ENCODE measurements at places on chromosomes 3 and 15.

DNA sequence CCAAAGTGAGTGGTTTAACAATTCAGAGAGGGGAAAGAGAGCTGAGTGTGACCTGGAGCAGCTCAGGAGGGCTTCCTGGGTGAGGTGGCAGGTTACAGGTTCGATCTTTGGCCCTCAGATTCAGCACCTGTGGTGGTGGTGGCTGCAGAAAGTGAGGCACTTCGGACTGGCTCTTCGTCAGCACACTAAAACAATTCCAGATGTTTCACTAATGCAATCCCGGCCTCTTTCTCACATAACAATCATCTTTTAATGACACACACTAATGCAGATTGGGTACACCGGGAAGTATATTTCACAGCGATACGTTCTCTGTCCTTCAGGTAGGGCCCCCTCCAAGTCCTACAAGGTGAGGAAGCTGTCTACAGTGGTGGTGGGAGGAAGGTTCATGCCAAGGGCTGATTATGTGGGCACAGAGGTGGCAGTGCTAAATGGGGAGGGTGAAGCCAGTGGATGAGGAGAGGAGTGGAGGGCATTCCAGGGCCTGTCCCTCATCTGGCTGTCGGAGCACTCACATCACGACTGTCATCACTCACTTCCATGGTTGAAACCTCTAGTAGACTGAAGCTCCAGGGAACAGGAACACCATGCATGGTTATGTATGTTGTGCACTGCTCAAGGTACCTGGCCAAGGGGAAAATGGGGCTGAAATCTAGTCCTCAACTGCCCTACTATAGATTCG is 171.1 kb downstream of the RAB11A start:
- no peak for DNase-seq

DNA sequence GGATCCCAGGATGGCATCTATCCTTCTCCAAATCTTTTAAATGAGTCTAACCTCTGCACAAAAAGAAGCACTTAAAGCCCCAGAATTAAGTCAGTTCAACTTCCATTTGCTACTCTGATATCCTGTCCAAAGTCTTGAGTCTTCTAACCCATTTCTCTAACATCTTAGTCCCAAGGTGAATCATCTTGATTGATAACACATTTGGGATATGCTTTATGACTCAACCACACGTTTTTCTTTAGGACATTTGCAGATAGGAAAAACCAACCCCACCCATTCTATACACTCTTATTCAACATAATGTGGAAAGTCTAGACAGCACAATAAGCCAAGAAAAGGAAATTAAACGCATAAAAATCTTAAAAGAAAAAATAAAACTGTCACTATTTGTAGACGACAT is 18.8 kb upstream of the TEX9 start:
- DNase-seq = no peak

DNA sequence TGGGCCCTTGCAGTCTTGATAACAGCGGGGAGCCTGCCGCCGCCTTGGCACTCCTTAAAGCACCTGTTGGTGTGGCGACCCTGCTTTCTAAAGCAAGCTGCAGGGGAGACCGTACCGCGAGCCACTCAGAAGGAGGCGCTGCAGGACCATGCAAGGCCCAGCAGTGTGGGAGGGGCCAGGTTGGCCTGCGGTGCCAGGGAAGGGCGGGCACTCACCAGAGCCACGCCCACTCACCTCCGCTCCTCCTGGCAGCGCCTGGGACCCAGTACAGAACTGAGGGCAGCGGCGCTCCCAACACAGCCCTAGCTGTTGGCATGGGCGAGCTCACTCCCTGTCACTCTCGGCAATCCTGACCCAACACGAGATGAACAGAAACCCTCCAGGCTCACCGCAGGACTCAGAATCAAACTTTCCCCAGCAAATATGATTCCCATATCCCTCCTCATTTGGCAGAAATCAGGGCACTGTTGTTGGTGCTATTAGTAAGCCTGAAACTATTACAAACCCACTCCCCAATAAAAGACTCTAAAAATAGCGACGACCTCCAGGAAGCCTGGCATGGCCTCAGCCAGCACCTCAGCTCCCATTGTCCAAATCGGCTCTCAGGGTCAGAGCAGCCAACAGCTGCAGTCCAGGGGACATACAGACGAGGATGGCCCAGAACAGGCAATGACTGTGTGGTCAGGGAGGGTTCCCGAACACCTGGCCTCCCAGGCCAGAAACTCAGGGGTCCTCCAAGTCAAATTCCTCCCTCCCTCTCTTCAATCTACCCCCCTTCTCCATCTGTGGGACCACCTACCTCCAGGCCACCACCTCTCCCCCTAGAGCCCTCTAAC is 77.2 kb downstream of the TBC1D2B start:
- peak; percentile 5 for DNase-seq

DNA sequence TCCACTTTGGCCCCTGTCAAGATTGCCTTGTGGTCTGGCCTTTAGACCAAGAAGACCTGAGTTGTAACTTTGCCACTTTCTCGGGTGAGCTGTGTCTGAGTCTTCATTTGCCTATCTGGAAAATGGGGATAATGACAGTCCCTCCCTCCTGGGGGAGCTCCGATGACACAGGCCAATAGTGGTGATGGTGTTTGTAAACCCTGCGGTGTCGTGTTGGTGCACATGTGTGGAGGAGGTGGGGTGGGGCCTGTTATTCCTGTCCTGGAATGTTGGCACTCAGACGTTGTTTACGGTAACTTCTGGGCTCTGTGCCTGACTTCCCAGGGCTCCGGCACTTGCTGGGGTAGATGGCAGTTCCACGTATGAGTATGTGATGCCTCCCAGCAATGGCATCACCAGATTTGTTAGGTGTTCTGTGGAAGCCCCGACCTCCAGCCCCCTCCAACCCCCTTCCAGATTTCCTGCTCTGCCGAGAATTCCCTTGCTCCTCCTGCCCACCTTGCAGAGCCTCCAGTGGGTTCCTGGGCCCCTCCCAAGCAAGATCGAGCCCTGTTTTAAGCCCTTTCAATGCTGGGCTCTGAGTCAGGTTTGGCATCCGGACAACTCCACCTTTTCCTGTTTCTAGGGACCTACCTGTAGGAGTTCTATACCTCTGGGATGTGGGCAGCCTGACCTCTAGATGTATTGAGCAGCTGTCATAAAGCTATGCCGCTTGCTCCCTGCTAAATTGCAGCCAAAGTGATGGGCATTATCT is 31.4 kb downstream of the HRH1 start:
- peak; percentile 88 for DNase-seq

DNA sequence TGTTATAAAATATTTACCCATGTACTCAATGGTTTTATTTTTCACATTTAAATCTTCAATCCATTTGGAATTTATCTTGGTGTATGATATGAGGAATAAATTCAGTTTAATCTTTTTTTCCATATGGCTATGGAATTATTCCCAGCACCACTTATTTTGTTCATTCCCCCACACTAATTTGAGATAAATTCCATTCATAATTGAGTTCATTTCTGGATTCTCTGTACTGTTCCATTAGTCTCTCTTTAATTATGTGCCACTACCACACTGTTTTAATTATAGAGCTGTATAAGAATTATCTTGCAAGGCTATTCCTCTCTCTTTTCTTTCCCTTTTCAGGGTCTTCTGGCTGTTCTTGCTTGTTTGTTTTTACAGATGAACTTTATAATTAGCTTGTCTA is 34.6 kb downstream of the PDE8A start:
- DNase-seq = peak; percentile 18

- no peak for DNase-seq
These were observed 38.8 kb upstream of the LINGO1 start for GRCh38 chr15:77671362-77672056.

- no peak for DNase-seq
These were observed 85.3 kb downstream of the VGLL4 start for GRCh38 chr3:11558411-11558903.

DNA sequence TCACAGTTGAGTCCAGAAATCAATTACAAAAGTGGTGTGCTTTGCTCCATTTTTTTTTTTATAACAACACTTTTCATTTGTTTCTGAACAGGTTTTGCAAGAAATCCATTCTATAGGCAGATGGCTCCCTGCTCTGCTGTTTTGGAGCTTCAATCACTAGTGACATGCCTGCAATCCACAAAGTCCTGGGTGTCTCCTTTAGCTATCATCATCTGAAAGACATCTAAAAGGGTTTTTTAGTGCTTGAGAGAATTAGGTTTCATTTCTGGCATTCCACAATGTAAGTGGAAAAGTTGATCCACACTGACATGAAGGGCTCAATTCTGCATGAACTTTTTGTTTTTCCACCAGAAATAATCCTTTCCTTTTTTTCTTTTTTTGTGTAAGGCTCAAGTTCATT is 24.0 kb upstream of the MEIS2 start:
- DNase-seq = no peak

- DNase-seq = no peak
These were observed 231.5 kb upstream of the SETMAR start for GRCh38 chr3:4071481-4072184.

GRCh38 chr3:52544937-52545336 is 8.5 kb downstream of the UQCC5 start:
- DNase-seq = no peak

- no peak for DNase-seq
These were observed 19.8 kb downstream of the CFAP92 start for GRCh38 chr3:128973988-128974564.

DNA sequence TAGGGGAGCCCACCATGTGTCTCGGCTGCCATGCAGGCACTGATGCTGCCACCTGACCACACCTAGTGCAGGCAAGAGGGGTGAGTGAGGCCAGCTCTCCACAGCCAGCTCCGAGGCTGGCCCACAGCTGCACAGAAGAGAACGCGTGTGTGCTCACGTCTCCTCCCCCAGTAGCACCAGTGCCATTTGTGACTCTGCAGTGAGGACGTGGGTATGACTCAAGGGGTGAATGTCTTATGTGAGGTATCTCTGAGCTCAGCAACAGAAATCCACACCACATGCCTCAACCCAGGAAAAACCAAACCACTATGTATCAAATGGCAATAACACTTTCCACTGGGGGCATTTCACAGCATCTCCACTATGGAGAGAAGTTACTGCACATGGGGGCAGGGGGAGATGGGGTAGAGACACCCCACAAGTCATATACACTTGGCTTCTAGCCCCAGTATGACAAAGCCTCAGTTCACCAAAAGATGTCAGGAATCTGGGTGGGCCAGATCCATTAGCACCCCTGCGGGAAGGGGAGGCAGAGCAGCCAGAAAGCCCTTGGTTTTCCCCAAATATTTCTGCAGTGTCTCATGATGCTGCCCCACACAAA is 87.6 kb downstream of the LRIG1 start:
- DNase-seq = peak; percentile 88

GRCh38 chr3:18049096-18049495 is 306.7 kb upstream of the TBC1D5 start:
- no peak for DNase-seq

- DNase-seq = no peak
These were observed 57.4 kb downstream of the ARHGAP31 start for GRCh38 chr3:119351581-119351980.

DNA sequence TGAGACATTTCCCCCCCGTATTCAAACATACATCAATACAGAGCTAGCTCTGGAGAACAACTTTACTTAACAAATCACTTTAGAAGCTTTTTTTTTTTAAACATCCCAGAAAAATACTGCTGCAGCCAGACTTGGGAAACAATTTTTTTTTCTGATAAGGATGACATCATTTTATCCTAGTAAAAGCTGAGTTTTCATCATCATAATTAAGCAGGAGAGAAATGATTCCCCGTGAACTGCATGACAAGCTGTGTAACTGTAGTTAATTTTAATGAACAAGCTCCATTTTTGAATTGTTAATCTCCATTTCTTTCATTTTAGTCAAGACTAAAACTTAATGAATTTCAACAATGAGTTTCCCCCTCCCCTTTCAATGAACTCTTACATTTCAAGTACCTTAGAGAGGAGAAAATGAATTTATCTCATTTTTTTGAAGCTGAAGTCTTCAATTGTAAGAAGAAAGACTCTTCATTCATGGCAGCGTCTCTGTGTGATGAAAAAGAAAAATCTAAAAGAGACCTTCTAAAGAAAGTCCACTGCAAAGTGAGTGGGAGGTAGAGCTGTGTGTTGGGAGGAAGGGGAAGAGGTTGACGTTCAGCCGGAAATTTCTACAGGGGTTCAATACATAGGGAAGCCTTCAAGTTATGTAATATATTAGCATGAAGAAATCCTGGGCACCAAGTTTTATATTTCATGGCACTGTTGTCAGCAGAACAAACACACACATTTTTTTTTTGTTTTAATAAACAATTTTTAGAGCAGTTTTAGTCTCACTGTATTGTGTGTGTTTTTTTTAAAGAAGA is 31.7 kb downstream of the HES1 start:
- no peak for DNase-seq

DNA sequence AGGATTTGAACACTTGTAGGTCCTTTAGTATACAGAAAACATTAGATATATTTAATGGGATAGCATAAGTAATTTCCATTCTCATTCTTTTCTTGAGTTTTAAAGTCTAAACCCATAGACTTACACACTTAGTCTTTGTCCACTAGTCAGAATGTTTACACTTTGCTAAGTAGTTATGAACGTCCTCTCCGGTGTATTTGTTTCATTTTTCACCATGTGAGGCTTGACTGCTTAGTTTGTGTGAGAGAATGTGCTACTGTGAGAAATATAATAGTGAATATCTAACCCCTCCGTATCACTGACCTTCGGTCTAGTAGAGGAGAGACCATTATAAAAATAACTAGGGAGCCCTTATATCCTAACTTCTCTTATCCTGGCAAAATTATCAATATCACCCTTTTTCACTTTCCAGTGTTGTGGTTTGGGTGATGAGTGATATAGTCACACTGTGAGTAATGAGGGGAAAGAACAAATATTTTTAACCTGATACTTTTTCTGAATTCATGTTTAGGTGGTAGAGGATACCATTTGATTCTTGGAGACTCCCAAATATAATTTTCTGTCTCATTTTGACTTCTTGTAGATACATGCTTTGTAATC is 122.4 kb downstream of the UBE2E2 start:
- no peak for DNase-seq

DNA sequence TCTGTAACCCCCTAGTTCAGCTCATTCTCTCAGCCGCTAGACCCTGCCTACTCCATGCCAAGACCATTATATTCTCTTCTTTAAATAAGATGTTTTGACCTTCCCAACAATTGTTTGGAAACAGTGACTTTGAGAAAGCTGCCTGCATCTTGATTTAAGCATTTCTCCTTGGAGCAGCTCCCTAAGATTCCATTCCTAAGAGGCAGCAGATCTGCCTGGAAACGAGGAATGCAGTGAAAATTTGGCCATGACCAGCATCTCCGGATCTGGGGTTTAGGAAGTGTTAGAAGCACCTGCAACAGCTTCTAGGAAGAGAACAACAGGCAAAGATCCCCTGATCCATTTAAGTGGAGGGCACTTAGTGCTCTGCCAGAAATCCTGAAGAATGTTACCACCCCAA is 235.7 kb downstream of the NTRK3 start:
- DNase-seq = no peak

GRCh38 chr15:64691896-64692565 is 83.4 kb downstream of the RBPMS2 start:
- no peak for DNase-seq

DNA sequence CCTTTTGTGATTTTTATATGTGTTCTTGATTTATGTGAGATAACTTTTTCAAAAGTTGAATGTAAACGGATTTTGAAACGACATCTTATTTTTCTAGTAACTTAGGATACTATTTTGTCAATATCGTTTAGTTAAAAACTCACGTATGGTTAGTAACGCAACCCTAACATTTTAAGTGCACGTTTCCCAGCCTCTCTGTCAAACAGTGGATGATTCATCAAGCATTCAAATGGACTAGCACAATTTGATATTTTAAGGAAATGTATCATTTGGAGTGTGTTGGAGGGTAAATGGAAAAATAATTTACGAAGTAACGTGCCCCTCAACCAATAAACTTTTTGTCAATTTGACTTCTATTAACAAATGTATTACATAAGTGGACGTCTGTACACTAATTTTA is 23.3 kb downstream of the RTP3 start:
- no peak for DNase-seq
